Lower lobe of right lung (tissue), 2 donors: ENCODE measurements at places on chromosomes 12 and 14.

GRCh38 chr12:91182636-91183455, at the start of gene DCN:
Gene DCN (minus strand): TSS chr12:91182817. CDS start chr12:91178552, 4,265 bp downstream.
- DNase-seq, result no peak

- no peak for DNase-seq
These were observed 10.7 kb downstream of the DAAM1 start for GRCh38 chr14:59199205-59199604.

DNA sequence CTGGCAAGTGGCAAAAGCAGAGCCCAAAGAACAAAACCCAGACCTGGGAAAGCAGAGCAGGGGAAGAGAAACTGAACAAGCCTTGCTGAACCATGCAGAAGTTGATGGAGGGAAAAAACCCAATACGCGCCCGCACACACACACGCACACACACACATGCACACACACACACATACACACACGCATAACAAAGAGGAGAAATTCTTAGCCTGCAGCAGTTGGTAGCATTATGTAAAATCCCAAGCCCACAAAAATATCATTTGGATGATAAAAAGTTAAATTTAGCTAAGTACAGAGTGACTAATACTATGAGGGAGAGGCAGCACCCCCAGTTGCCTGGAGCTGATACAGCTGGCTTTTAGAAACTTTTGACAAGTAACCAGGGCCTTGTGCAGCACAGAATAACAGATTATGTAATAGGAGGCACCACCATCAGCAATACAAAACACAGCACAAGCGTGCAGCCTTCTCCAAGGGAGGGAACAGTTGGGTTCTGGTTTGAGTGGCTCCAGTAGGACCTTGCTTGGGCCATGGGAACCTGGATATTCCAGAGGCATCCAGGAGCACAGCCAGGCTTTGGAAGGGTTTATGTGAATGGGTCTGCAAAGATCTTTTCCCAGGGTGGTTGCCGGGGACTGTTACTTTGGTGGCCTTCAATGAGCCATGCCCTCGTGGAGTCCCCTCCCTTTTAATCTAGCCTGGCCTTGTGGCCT, 35.3 kb downstream of the PITPNM2 start:
- DNase-seq, result no peak

DNA sequence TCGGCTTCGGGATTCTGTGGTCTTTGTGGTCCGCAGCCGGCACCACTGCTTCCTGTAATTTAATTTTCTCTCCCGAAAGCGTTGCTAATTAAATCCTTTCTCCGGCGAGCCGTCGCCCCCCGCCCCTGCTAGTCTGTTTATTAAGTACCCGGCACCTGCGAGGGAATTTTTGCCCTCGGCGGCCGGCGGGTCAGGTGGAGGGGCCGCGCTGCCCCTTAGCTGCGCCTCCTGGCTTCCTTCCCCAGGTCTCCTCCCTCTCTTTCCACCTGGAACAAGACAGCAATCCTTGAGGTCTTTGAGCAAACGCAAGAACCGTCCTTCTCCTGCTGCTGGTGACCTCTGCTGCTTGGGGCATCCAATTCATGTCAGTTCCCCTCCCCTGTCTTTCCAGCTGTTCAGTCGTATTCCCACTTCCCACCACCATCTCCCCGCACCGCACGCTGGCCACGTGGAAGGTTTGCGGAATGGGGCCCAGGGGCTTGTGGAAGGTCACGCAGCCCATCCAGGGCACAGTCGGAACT, 16.2 kb downstream of the ZDHHC22 start:
- no peak for DNase-seq

GRCh38 chr14:50263321-50263720, 31.9 kb upstream of the SOS2 start:
- DNase-seq, result no peak
